ENCODE measurements at places on chromosomes 4 and X.

DNA sequence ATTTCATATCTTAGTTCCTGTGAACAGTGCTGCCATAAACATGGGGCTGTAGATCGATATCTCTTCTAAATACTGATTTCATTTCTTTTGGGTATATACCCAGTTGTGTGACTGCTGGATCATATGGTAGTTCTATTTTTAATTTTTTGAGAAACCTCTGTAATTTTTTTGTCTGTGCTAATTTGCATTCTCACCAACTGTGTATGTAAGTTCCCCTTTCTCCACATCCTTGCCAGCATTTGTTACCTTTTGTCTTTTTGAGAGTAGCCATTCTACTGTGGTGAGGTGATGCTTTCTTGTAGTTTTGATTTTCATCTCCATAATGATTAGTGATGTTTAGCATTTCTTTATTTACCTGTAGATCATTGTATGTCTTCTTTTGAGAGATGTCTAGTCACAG is 2086.5 kb upstream of the TENM3 start:
- DNase-seq = no peak

GRCh38 chr4:8009097-8009496 is 69.4 kb upstream of the AFAP1 start:
- DNase-seq = no peak

DNA sequence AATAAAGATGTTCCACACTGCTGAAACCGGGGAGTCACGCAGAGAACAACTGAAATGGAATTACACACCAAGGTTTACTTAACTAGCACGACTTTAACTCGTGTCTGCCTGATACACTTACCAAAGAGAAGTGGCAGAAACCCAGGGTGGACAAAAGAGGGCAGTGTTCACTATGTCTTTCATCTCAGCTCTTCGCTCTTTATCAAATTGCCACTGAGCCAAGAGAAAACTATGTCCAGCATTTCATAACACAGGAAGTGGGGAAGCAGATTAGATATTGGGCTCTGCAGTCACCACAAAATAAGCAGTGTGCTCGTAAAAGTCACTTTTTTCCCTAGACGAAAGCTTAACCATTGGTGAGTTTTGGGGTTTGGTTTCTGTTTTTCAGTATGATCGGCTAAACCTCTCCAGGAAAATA is 155.7 kb downstream of the CHIC2 start:
- peak; percentile 72 for DNase-seq

DNA sequence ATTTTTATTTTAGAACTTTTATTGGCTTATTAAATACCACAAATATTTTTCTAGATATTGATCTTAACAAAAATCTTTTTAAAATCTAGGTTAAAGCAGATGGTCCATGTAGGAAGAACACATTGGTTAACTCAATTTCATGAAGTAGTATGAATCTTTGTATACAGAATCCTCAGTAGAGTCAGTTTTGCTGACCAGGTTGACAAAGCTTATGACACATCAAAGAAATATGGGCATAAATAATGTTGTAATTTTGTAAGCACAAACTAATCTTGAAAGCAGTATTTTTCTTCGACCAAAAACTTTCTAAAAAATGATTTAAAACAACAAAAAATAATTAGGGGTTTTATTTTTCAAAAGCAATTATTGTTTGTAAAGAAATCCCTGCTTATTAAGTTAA is 479.3 kb upstream of the PCDH10 start:
- DNase-seq = no peak

DNA sequence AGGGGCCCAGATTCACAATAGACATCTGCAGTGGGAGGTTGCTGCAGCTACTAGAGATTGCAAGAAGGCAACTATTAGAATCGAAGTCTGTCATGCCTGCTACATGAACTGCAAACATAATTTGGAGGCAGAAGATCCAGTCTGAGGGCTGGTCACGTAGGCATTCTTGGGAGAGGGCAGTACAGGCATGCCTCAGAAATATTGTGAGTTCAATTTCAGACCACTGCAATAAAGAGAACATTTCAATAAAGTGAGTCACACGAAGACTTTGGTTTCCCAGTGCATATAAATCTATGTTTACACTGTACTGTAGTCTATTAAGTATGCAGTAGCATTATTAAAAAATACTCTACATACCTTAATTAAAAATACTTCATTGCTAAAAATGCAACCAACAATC is 585.8 kb upstream of the FAT1 start:
- no peak for DNase-seq

- DNase-seq = no peak
Measured at GRCh38 chr4:89296399-89296798, 11.2 kb downstream of the GPRIN3 start.

- no peak for DNase-seq
Measured at GRCh38 chrX:20913760-20914159, 460.5 kb upstream of the CNKSR2 start.

GRCh38 chr4:5444918-5445517 is 263.3 kb downstream of the EVC2 start:
- no peak for DNase-seq

GRCh38 chr4:188688956-188689355 is 549.7 kb downstream of the TRIML1 start:
- no peak for DNase-seq

- DNase-seq = no peak
Measured at GRCh38 chr4:155582971-155583437, 83.6 kb upstream of the GUCY1A1 start.

- DNase-seq = no peak
Measured at GRCh38 chr4:5039800-5040199, 11.5 kb upstream of the STK32B start.

- no peak for DNase-seq
Measured at GRCh38 chr4:81498551-81499099, 26.9 kb upstream of the RASGEF1B start.

GRCh38 chr4:71635139-71635748 is 148.6 kb downstream of the GC start:
- no peak for DNase-seq

DNA sequence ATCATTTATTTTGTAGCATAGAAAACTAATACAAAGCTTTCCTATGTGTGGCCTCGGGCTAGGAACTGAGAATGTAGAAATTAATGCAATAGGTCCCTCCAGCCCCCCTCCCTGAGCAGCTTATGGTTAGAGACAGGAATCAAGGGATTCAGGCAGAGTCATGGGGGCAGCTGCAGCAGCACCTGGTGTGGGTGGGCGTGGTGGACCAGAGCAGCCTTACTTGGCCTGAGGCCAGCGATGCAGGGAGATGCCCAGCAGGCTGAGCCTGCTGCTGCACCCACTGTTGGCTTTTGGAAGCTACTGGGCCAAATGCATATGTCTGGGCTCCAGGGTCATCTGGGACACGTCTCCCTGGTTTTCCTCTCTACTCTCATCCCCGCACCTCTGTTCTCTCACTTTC is 74.0 kb downstream of the STK32B start:
- DNase-seq = no peak

DNA sequence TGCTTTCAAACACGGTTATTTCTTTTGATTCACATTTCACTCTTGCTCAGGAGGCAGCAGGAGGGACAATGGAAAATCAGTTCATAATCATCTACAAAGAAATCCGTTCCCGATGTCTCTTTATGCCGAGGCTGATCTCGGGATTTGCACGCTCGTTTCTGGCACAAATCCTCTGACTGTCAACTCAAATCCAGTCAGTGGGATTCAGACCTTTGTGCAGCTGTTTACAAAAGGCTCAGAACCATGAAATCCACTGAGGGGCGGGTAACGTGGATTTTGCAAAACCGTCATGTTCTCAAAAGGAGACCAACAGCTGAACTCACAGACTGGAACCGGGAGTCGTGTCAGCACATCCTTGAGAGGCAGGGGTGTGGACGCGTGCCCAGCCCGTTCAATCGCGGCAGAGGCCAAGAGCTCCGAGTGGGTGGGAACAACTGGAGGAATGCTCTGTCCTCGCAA is 46.4 kb downstream of the ACOX3 start:
- DNase-seq = no peak

DNA sequence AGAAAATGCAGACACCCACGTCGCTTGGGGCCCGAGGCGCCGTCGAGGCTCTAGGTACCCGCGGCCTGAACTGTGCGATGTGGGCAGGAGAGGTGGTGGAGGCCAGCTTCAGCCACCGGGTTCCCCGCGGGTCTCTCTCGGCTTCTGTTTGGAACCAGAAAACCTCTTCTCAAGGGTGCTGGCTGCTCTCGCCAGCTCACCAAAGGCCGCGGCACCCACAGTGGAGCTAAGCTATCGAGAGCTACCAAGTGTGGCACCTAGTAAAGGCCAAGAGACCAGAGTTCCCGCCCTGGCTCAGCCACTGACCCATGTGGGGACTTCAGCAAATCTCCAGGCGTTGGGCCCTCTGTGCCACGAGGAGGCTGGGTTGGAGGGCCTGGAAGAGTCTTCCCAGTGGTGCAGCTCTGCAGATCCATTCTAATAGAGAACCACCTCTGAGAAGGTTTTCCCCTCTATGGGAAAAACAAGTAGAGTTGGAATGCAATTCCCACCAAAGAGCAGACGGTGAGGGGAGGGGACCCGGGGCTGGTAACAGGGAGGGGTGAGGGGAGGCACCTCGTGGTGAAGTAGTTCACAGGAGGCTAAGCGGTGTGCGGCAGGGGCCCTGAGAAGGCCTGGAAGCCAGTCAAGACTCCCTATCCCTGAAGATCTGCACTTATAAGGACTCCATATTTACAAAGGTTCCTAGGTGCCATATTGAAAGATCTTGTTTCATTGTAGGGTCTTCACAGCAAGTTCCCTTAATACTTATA is 5.5 kb upstream of the HMGB3 start:
- DNase-seq = no peak

DNA sequence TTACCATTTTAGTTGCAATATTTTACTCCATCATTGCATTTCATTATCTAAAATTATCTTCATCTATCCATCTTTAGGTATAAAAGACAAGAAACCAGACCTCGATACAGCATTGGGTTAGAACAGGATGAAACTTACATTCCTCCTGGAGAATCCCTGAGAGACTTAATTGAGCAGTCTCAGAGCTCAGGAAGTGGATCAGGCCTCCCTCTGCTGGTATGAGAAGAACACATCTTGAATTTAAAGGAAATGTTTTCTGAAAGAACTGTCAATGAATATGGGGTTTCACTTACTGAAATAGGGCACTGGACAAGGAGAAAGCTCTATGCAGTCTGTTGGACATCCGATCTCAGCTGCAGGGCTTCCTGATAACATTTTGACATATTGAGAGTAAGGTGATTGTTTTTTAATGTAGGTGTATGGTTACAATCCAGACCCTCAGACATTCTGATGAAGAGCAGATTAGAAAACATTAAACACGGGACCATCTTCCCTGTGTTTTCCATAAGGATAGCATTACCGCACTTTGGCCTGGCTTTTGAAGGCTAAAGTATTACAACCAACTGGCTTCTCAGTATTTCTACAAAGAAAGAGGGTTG is 367.2 kb downstream of the BMPR1B start:
- DNase-seq = peak; percentile 32

GRCh38 chr4:11777447-11777846 is 348.8 kb upstream of the HS3ST1 start:
- DNase-seq = no peak

GRCh38 chr4:36267486-36268268 is 13.7 kb upstream of the DTHD1 start:
- DNase-seq = no peak

DNA sequence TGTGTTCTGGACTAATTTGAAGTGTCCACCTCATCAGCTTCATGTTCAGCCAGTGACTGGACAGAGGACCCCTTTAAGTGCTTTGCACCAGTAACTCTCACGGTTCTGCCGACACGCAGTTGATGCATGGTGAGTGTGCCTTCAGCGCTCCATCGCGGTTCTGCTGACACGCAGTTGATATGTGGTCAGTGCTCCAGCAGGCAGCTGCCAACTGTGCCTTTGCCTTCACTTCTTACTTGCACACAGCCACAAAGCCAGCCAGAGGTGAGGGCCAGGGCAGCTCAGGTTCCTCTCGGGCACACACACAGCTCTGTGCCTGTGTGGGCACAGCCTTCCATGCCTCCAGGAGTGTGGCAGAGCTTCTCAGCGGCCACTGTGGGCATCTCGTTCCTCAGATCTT is 12.4 kb downstream of the NKX1-1 start:
- DNase-seq = no peak

GRCh38 chrX:129688097-129688496 is 33.3 kb upstream of the APLN start:
- DNase-seq = no peak

GRCh38 chr4:132956962-132957361 is 192.1 kb upstream of the PCDH10 start:
- no peak for DNase-seq

GRCh38 chr4:76594173-76594572 is 159.1 kb downstream of the SHROOM3 start:
- DNase-seq = no peak

DNA sequence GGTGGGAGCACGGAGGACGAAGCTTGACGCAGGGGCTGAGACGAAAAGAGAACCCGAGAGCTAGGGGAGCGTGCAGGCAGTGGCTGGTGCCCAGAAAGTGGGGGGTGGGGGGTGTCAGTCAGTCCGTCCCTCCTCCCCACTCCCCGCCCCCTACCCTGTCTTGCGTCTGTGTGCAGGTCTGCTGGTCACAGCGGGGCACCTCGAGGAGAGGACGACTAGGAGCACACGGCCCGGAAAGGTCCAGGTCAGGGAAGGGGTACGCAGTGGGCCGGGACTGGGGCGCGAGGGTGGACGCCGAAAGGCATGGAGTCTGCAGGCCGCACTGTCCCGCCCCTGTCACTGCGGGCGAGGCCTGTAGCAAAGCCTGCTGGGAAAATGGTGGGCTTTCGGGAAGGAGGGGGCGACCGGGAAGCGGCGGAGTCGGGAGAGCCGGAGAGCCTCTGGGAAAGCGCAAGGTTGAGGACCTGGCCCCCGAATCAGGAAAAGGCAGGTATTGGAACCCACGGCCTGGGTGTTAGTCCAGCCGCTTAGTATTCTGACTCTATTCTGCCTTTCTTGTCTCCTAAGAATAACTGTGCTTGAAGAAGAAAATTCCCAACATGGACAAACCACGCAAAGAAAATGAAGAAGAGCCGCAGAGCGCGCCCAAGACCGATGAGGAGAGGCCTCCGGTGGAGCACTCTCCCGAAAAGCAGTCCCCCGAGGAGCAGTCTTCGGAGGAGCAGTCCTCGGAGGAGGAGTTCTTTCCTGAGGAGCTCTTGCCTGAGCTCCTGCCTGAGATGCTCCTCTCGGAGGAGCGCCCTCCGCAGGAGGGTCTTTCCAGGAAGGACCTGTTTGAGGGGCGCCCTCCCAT is 769 bp downstream of the TCEAL1 start:
- peak; percentile 39 for DNase-seq

DNA sequence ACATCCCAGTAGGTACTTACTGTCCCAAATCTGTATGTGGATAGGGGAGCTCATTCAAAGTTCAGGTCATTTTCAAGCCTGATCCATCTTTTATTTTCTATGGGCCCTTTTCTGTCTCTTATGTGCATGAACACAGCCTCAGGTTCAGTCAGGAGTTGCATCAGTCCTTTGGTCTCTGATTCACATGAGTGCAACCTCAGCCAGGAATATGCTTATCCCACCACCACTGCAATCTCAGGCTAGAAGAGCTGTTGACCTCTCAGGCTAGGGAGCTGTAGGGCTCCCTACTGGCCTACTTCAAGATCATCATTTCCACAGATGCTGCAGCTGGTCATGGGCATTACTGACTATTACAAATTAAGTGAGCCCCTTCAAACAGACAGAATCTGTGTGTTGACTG is 27.2 kb downstream of the AASDH start:
- DNase-seq = no peak

- DNase-seq = no peak
Measured at GRCh38 chr4:10656420-10656819, 28.1 kb downstream of the CLNK start.

All from GM04504 (cell line).